ENCODE measurements at places on chromosomes 5 and 9.

- no peak for DNase-seq
Observed at GRCh38 chr5:149576021-149576420, 5.3 kb upstream of the ARHGEF37 start.

DNA sequence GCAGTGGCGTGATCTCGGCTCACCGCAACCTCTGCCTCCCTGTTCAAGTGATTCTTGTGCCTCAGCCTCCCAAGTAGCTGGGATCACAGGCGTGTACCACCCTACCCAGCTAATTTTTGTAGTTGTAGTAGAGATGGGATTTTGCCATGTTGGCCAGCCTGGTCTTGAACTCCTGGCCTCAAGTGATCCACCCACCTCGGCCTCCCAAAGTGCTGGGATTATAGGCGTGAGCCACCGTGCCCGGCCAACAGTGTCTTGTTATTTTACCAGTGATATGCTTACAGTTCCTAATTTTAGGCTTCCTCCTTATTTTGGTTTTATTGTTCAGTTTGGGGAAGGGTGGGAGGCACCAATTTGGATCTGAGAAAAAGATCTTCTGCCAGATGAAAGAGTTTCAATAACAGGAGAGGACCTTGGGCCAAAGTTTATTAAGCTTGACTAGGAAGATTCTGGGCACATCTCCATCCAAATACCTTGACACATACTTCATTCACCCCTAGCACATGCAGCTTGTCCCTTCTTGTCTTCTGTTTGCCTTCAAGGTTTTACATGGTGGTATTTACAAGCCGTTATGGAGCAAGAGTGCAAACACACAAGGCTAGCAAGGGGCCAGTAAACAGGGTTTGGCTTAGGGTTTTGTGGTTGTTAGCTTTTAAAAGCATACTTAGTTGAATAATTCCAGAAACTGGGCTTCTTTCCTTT, 168.1 kb upstream of the DMRT1 start:
- DNase-seq, result no peak

DNA sequence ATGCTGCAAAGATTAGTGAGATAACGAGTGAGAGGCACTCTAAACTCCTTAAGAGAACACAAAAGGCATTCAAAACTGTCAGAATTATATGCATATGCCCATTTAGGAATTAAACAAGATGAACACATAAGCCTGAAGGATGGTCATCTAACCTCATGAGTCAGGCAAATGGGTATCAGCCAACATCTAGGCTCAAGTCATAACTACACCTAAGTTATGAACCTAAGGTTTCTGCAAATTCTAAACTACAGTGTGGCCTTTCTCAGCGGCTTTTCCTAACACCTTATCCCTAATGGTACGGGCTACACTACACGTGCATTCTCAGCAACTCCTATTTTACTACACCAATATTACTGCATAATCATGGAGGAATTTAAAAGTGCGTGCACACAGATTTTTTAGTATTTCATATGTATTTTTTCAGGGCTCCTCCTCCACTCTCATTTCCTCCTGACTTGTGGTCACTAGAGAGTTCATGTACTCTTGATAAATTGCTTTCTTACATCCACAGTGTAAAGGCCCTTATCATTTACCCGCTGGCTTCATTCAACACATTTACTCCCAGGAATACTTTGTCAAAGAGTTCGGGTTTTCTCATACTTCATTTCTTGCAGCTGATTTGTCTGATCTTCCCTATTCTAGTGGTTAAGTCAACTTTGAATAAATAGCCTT, 316.5 kb downstream of the BNC2 start:
- peak; percentile 30 for DNase-seq

GRCh38 chr9:18748251-18748701, 274.3 kb downstream of the ADAMTSL1 start:
- no peak for DNase-seq

- DNase-seq, result peak; percentile 90
Observed at GRCh38 chr9:2620919-2621721, 467 bp upstream of the VLDLR start.

DNA sequence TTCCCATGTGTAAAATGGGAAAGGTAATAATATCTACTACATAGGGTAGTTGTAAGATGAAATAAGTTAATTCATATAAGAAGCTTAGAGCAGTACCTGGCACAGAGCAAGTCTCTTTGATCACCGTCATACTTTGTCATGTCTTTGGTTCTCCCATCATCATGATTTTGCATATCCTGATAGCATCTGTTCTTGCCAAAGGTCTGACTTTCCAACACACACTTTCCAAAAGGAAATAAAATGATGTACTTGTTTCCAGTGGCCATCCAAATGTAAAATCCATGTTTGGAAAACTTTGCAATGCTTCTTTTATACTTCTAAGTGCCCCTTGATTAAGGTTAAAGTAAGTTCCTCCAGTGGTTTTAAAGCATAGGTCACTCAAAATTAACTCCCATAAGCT, 266.9 kb upstream of the PTGER4 start:
- no peak for DNase-seq

DNA sequence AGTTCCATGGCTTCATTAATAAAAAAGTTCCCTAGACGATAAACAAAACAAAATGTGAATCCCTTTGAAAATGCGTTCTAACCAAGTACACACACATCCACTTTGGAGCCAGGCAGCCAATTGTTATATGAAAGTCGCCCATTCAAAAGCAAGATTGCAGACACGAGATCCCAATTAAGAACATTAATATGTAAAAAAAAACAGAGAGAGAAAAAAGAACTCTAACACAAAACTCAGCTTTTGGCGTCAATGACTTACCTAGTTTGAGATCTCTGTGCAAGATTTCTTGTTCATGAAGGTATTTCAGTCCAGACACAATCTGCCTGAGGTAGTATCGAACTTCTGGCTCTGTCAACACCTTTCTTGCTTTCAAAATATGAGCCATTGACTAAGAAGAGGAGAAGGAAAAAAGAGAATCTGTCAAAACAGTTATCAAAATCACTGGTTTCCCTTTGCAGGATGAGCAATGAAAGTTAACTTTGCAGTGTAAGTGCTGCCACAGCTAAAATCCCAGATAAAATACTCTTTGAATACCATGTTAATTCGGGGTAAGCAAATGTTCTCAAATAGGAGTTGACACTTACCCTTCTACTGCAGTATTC, 1.6 kb downstream of the PLK2 start:
- DNase-seq, result no peak

GRCh38 chr5:154782812-154783592, 27.8 kb downstream of the LARP1 start:
- DNase-seq, result no peak

- no peak for DNase-seq
Observed at GRCh38 chr5:58548068-58548467, 34.8 kb upstream of the RAB3C start.
